ENCODE measurements at places on chromosomes 3 and 15.

- DNase-seq = no peak
Measured at GRCh38 chr3:56869157-56869889, 67.6 kb upstream of the ARHGEF3 start.

- DNase-seq = peak; percentile 61
Measured at GRCh38 chr3:195012100-195012499, 258.9 kb downstream of the XXYLT1 start.

- no peak for DNase-seq
Measured at GRCh38 chr3:11084098-11084497, 70.2 kb upstream of the HRH1 start.

DNA sequence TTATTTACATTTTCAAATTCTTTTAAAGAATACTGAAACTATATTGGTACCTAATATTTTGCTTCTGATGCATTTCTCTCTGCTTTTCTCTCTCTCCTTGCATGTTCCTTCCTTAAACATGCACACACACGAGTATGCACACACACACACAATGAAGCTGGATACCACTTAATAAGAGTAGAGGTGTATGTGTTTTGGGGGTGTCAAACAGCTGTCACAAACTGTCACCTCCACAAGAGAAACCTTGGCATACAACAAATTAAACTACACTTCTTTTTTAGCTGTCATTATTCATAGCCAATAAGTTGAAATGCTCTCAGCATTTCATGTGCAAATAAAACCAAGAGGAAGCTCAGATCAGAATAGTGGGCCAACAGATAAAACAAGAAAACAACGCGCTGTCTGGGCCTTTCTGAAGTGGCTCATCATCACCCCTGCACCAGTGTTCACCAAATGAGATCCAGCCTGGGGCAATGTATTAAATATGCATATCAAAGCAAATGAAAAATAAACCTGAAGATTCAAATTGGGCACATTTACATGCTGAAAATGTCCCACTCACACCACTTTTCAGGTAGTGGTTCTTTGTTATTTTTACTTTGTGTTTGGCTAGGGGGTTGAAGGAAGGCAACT, 9.7 kb downstream of the MEIS2 start:
- DNase-seq = no peak

DNA sequence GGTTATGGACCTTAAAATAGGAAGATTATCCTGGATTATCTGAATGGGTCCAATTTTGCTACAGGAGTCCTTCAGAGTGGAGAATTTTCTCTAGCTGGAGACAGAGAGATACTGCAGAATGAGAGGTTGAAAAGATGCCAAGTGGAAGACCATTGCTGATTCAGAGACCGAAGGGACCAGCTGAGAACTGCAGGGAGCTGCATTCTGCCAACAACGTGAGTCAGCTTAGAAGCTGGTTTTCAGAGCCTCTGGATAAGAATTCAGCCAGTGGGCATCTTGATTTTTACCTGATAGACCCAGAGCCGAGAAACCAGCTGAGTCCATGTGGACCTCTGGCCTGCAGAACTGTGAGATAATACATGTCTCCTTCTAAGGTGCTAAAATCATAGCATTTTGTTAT, 234.0 kb downstream of the NR2F2 start:
- no peak for DNase-seq

- no peak for DNase-seq
Measured at GRCh38 chr3:69425249-69425648, 39.4 kb upstream of the FRMD4B start.

- DNase-seq = no peak
Measured at GRCh38 chr3:108328821-108329486, 32.6 kb downstream of the HHLA2 start.

Measured in cardiac septum (tissue), 1 donor.